ENCODE measurements at places on chromosomes 6 and 20. TPM values are rescaled to one million over a fixed set of nuclear protein-coding genes. Genes with fewer than 3 reads are reported as not detected.
A peak's percentile ranks its signal among the peaks of the same experiment; 100 is the strongest.

The GPR63 gene
- 0.63 TPM for total RNA-seq

The MMP24 gene
- 0.48 TPM for total RNA-seq

The LY6G6C gene
- total RNA-seq, result not detected

- no peak for DNase-seq
Measured at GRCh38 chr6:125789167-125789566, 1.6 kb upstream of the NCOA7 start.

DNA sequence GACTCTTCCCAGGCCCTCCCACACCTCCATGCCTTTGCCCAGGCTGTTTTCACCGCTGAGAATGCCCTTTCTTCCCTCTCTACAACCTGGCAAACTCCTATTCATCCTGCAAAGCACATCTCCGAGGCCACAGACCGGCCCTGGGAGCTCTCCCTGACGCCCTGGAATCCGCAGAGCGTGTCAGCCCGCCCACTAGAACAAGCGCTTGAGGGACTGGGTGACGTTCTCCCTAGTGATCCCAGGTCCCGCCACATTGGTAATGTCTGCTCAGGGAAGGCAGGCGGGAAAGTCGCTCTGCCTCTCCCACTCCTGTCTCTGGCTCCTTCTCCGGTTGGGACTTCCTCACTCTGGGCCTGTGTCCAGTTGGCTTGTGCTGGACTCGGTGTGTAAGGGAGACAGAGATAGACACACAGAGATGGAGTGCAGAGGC, 61.6 kb downstream of the SRC start:
- peak; percentile 56 for DNase-seq

GRCh38 chr6:115000736-115001135, 657.9 kb upstream of the HS3ST5 start:
- DNase-seq, result no peak

- no peak for DNase-seq
Measured at GRCh38 chr6:85417336-85417735, 32.5 kb upstream of the NT5E start.

GRCh38 chr6:147974376-147974775, 368.3 kb upstream of the SASH1 start:
- DNase-seq, result no peak

GRCh38 chr6:45417436-45417835, 39.7 kb upstream of the SUPT3H start:
- DNase-seq, result no peak

All from right cardiac atrium (tissue), 5 donors.